Activated CD4-positive, alpha-beta memory T cell treated with anti-CD3 and anti-CD28 coated beads for 36 hours (primary cell): ENCODE measurements at places on chromosomes 1 and 21. TPM values are rescaled to one million over a fixed set of nuclear protein-coding genes. Genes with fewer than 3 reads are reported as not detected.
A peak's percentile ranks its signal among the peaks of the same experiment; 100 is the strongest.

The DMBX1 gene
- 0.12 TPM for total RNA-seq

The GBP1 gene
- 66.9 TPM for total RNA-seq

The DNASE2B gene
- not detected for total RNA-seq

The KRTAP13-2 gene
- total RNA-seq, result not detected

DNA sequence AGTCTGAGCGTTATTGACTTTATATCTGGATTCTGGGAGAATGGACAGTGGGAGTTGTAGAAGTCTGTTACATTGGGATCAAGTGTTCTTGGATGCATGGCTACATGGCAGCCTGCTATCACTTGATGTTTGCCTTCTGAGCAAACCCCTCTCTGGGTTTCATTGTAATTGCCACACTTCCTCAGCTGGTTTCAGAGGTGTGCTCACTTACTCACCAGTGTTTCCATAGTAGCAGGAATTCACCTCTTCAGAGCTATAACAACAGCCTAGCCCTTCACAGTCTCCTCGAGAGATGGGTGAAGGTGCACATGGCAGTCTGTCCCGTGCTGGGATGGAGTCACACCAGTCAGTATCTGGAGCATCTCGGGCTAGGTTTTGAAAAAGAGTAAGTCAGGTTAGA, 2.6 kb downstream of the ZP4 start:
- no peaks in the 10 kb centered on the region for H3K27me3 ChIP-seq
- H3K4me3 ChIP-seq, result no peak overlapping the region
- H3K27ac ChIP-seq, result no peak overlapping the region
- H3K36me3 ChIP-seq, result no peaks in the 10 kb centered on the region
- DNase-seq, result no peak

DNA sequence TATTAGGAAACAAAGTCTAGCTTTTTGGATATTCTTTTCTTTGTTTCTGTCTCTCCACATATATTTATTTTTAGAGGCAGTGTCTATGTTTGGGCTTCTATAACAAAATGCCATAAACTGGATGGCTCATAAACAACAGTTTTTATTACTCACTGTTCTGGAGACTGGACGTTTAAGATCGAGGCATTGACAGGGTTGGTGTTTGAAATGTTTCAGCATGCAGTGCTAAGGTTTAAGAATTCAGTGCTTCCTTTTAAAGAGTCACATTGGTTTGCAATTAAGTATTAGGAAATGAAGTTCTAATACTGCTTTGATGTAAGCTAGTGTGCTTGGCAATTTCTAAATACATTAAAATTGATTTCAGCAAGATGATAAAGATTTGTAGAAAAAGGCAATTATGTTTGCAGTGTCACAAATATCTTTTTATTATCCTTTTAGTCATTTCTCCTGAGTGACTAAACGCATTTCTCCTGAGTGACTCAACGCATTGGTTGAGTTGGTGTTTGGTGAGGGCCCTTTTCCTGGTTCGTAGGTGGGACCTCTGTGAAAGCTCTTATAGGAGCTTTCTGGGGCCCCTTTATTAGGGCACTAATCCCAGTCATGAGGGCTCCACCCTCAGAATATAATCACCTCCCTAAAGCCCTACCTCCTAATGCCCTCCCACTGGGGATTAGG, 317.0 kb downstream of the USP25 start:
- no peaks in the 10 kb centered on the region for H3K4me1 ChIP-seq
- H3K27ac ChIP-seq, result no peak overlapping the region
- no peaks in the 10 kb centered on the region for H3K36me3 ChIP-seq

DNA sequence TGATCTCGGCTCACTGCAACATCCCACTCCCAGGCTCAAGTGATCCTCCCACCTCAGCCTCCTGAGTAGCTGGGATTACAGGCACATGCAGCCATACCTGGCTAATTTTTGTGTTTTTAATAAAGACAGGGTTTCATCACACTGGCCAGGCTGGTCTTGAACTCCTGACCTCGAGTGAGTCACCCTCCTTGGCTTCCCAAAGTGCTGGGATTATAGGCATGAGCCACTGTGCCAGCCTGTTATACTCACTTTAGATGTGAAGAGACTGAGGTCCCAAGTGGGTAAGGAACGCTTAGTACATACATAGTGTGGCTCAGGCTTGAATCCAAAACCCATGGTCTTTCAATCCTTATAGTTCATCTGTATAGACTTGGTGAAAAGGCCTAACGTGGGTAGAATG, 63.7 kb upstream of the EPS8L3 start:
- H3K4me3 ChIP-seq, result no peak overlapping the region
- H3K27me3 ChIP-seq, result no peaks in the 10 kb centered on the region
- H3K36me3 ChIP-seq, result peaks cover 4% of the 10 kb centered on the region
- H3K27ac ChIP-seq, result no peak overlapping the region
- no peak for DNase-seq

- no peaks in the 10 kb centered on the region for H3K27me3 ChIP-seq
- H3K4me1 ChIP-seq, result peaks cover 10% of the 10 kb centered on the region
- no peak for DNase-seq
- no peak overlapping the region for H3K4me3 ChIP-seq
- H3K27ac ChIP-seq, result no peak overlapping the region
Observed at GRCh38 chr1:231694075-231694431, 67.5 kb downstream of the DISC1 start.

DNA sequence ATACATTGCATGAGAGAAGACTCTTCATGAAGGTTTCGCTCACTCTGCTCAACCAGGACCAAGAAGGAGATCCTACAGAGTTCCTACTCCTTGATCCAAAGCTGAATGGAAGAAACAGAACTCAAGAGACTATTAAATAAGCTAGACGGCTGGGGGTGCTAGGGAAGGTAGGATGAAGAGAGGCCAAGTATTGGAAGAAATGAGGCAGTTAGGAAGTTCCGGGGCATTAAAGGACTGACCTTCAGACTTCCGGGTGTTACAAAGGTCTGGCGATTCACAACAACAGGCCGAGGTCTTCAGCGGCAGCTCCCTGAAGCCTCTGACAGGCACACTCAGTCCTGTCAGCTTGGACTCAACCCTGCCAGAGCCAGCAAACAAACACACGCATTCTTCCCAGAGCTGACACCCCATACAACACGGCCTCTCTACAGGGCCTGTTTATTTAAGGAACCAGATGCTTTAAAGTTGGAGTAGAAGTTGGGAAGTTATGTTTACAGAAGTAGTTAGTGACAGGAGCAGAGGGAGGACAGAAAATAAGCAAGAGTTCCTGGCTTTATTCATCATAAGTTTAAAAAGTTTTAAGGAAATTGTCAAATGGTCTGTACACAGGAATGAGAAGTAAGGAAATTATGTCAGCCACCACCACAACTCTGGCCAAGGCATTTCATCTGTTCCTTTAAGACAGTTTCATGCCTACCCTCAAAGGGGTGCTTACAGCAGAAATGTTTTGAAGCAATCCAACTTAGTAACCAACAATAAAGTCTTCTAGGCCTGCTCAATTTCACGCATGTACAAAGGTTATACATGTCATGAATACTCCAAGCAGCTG, 4.7 kb downstream of the SORT1 start:
- H3K36me3 ChIP-seq, result no peaks in the 10 kb centered on the region
- H3K4me3 ChIP-seq, result no peak overlapping the region
- no peak overlapping the region for H3K27ac ChIP-seq
- peaks cover 48% of the 10 kb centered on the region for H3K27me3 ChIP-seq
- no peak for DNase-seq
- H3K4me1 ChIP-seq, result peaks cover 11% of the 10 kb centered on the region

DNA sequence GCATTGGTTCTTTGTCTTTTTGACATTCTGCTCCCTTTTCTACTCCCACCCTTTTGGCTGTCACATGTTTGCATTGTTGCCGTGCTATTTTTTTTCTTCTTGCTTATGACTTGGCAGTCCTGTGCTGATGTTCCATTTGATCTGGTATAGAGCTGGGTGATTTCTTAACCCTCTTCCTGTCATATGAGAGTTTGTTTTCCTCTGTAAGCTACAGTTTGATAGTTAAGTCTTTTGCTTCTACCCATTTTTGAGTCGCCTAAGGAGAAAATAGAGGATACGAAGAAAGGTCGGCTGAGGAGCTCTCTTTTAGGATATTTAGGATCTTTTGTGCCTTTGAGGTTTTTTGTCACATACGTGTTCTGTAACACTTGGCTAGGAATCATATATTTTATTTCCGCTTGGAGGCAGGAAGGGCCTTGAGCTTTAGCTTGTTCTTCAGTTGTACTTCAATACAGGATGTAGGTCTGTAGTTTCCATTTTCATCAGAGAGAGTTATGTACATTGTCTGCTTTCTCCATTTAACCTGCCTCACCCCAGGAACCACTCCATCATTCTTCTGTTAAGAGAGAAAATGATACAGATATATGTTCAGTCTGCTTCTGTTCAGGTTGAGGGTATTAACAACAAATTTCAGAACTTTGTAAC, 150.7 kb downstream of the BACH1 start:
- DNase-seq, result no peak
- H3K27ac ChIP-seq, result peak overlapping the region; percentile 90
- H3K4me3 ChIP-seq, result peak overlapping the region; percentile 6
- peaks cover 10% of the 10 kb centered on the region for H3K36me3 ChIP-seq
- peaks cover 14% of the 10 kb centered on the region for H3K4me1 ChIP-seq

- no peak overlapping the region for H3K4me3 ChIP-seq
- H3K4me1 ChIP-seq, result no peaks in the 10 kb centered on the region
- no peaks in the 10 kb centered on the region for H3K36me3 ChIP-seq
- H3K27me3 ChIP-seq, result peaks cover 2% of the 10 kb centered on the region
- DNase-seq, result no peak
Observed at GRCh38 chr21:38619992-38620479, 121.8 kb upstream of the ERG start.

DNA sequence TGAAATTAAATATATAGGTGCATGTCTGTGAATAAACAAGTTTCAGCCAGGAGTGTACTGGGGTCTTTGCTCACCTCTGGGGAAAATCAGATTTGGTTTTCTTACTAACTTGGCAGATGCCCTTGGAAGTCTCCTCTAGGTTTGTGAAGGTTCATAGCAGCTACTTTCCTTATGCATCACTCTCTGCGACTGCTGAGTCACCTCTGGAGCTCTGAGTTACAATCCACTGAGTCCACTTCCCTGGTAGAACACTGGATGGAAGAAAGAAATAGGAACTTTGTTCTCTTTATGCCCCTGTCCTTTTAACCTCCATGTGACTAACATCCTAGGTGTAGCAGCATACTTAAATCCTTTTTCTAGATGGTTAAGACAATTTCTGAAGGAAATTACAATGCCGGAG, 4.4 kb upstream of the FASLG start:
- DNase-seq, result peak; percentile 59
- peaks cover 28% of the 10 kb centered on the region for H3K4me1 ChIP-seq
- peaks cover 2% of the 10 kb centered on the region for H3K27me3 ChIP-seq
- H3K4me3 ChIP-seq, result no peak overlapping the region
- no peak overlapping the region for H3K27ac ChIP-seq
- no peaks in the 10 kb centered on the region for H3K36me3 ChIP-seq
